ENCODE measurements at places on chromosomes 7 and 10.
A peak's percentile ranks its signal among the peaks of the same experiment; 100 is the strongest.

GRCh38 chr10:70571236-70571635 lies 31.3 kb downstream of the PRF1 start:
- DNase-seq = no peak

GRCh38 chr10:546971-547590 lies 142.4 kb downstream of the DIP2C start:
- no peak for DNase-seq

DNA sequence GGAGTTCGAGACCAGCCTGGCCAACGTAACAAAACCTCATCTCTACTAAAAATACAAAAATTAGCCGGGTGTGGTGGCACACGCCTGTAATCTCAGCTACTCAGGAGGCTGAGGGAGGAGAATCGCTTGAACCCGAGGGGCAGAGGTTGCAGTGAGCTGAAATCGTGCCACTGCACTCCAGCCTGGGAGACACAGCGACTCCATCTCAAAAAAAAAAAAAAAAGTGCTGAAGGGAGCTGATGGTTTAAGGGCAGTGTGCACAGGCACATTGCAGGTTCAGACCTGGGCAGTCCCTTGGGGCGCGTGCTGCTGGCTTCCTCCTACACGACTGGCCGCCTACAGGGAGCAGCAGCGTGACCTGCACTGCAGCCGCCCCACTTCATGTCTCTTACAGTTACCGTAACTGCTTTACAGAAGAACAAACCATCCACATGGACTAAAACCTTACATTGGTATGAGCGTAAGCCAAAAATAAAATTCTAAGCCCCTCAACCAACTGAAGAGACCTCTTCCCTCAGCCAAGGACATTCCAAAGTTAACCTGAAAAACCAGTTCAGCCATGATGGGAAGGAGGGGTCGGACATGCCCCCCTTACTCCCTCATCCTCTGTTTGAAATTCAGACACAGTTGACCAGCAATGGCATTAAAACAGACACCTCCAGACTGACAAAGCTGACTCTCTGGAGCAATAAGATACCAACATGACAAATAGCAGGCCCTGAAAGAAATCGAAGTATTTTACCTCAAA lies 262.2 kb downstream of the ZMYND11 start:
- no peak for DNase-seq

DNA sequence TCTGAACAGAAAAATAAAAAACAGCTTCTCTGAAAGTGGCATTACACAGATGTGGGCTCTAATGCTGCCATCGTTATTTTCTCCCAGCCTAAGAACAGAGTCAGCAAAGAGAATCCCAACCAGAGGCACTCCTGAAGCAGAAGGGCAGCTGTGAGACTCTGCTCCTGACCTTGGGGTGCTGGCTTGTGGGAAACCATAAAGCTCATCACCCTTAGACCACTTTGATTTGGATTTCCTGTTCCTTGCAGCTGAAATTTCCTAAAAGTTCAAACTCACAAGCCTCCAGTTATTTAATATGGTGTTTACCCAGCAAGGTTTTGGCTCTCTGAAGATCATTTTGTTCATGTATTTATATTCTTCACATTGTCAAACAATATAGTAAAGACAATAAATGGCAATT lies 814.8 kb downstream of the TNS3 start:
- no peak for DNase-seq

DNA sequence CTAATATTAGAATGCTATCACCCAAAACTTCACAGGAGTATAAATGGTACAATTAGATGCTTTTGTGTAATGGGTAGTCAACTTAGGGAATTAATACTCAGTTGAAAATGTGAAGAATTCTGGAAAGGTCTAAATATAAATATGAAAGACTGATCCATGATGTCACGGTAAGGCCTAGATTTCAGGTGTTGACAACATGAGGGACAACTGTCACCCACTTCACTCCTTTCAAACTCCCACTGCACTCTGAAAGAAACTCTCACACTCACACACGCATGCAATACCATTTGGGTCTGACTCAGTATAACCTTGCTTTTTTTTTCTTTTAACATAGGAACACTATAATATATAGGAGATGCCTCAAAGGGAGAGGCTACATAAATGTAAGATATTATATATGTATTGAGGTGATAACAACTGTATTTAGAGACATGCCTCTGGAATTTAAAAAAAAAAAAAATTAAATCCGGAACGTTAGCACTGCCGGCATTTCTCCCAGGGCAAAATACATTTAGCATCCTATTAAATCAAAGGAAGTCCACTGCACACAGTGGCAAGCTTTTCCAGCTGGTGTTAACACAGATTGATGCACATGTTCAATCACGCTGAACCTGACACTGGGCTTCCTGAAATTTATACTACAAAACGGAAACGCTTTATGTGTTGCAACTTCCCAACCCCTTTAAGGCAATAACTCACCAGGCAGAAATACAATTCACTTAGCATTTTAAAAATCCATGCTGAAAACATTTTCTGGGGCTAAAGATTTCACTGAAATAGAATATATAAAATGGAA lies 74.9 kb downstream of the RSU1 start:
- DNase-seq = no peak

DNA sequence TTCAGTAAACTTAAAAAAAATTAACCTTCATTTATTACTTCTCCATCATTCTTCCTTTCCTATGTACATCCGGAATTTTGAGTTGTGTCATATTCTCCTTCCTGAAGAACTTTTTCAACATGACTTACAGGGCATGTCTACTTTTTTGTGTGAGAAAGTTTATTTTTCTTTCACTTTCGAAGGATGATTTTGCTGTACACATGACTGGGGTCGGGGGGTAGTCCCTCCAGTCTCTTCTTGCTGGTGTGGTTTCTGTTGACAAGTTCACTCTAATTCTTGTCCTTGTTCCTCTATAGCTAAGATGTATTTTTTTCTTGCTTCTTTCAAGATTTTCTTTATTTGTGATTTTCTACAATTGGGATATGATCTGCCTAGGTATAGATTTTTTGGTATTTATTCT lies 55.8 kb downstream of the INPP5A start:
- DNase-seq = no peak

GRCh38 chr10:36504758-36505157 lies 620.6 kb upstream of the ANKRD30A start:
- DNase-seq = no peak

DNA sequence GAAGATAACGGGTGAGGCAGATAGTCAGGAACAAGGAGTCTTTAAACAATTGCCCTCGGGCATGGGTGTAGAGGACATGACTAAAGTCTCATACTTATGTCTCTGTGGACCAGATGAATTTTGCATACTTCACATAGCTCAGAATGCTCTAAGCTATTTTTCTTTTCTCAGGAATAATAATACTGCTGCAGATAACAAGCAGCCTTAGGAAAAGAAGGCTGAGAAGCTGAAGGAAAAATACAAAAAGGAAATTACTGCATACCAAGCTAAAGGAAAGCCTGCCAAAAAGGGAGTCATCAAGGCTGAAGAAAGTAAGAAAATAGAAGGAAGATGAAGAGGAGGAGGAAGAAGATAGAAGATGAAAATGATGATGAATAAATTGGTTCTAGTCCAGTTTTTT lies 13.4 kb upstream of the ERCC6 start:
- DNase-seq = no peak

DNA sequence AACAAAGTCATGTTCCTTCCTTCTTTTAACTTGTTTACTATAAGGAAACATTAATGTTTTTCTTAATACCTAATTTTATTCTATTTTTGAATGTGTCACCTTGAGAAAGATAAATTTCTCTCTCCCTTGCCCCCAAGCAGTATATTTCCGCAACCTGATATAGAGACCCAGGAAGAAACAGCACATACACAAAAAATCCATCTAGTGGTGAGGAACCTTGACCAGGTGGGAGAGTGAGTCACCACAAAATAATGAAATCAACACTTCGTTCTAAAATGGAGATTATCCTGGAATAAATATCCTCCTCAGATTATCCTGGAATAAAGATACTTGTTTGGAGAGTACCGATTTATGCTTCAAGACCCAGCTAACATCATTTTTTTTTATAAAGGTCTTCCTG lies 232.9 kb upstream of the PTN start:
- DNase-seq = no peak

DNA sequence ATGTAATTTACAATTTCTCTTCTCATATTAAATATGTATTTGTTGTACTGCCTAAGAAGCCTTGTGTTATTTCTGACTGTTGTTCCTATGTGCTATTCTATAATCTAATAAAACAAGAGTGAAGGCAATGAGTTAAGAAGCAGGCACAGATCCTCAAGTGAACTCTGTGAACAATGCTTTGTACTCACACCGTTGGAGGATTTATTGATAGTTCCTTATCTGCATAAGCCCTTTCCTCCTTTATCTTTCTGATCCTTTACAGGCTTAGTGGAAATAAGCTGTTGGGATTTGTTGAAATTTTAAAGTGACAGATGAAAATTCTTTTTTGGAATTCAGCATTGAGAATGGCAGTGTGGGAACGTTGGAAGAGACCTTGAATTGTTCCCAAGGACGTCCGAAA lies 329.6 kb upstream of the NPVF start:
- no peak for DNase-seq

DNA sequence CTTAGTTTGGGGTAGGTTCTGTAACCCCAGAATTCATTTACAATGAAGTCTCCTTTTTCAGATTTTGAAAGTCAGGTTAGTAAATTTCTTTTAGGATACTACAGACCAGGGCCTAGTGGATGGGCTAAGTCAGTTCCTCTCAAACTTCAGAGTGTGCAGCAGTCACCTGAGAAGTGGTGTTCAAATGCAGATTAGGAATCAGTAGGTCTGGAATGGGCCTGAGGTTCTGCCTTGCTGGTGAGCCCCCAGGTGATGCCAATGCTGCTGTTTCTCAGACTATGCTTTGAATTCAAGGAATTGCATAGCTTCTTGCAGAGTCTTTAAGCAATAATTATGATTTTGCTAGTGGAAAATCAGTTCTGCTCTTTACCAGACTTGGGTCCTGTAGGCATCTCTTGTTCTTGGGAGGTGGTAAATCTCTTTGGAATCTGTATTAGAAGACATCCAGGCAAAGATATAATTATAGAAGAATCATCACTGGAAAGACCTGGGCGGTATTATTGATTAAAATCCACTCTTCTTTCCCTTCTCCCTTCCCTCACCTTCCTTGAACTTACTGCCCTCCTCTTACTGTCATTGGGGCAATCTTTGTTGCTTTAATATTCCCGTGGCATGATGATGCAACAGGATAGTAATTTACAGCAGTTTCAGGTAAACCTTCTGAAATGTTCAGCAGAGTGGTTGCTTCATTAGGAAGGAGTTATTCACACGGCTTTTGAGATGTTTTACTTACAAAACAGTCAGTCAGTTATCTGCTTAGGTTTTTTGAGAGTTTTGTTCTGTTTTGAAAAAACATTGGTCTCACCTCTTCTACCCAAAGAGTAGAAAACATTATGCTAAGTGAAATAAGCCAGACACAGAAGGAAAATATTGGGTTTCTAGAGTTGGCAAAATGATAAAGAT lies 87.2 kb downstream of the NRF1 start:
- no peak for DNase-seq

DNA sequence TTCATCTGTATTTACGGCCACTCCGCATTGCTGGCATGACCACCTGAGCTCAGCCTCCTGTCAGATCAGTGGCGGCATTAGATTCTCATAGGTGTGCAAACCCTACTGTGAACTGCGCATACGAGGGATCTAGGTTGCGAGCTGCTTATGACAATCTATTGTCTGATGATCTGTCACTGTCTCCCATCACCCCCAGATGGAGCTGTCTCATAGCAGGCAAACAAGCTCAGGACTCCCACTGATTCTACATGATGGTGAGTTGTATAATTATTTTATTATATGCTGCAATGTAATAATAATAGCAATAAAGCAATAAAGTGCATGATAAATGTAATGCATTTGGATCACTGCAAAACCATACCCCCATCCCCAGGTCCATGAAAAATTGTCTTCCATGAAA lies 1172.9 kb upstream of the AUTS2 start:
- DNase-seq = no peak

- DNase-seq = no peak
Observed at GRCh38 chr10:80283119-80283518, 6.3 kb downstream of the MAT1A start.

DNA sequence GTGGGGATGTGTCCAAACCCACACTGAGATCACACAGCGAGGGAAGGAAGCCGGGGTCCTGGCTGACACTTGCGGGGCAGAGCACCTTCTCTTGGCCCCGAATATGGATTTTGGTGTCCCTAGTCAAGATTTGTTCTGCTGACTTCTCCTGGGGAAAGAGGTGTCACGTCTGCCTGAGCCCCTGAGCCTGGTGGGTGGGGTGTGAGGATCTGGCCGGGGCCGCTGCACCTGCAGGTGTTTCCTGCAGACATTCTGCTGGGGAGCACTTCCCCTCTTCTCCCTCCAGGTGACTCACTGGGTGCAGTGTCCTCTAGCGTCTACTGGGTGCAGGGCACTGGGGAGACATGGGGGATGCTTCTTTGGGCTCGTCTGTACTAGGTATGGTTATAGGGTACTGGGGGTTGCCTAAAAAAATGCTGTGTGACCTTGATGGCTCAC lies 99.2 kb downstream of the GRK5 start:
- peak; percentile 82 for DNase-seq

GRCh38 chr7:122416336-122416735 lies 111.8 kb upstream of the FEZF1 start:
- DNase-seq = no peak

GRCh38 chr7:41037691-41038090 lies 665.2 kb downstream of the INHBA start:
- DNase-seq = no peak

GRCh38 chr10:80457554-80458262 lies 3.6 kb downstream of the TSPAN14 start:
- DNase-seq = no peak

DNA sequence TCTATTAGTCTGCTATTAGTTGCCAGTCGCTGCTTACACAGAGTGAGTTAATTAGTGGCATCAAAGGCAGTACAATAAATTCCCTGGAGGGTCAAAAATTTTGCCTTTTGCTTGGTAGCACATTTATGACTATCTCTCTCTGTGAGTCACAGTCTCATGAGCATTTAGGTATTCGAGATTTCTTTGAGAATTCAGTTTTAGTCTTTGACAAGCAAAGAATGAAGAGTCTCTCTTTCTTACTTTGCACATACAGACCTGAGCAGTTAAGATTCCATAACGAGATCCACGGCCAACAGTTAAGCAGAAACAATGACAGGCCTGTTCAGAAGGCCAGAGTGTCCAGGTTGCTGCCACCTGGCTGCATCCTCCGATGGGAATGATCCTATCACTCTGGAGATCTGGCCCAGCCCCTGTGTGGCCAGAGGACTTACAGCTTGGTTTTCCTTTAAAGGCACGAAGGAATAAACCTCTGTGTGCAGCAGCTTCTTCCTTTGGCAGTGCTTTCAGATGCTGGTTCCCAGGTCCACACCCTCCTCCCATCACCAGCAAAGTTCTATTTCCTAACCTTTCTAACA lies 80.6 kb downstream of the GLI3 start:
- DNase-seq = no peak

DNA sequence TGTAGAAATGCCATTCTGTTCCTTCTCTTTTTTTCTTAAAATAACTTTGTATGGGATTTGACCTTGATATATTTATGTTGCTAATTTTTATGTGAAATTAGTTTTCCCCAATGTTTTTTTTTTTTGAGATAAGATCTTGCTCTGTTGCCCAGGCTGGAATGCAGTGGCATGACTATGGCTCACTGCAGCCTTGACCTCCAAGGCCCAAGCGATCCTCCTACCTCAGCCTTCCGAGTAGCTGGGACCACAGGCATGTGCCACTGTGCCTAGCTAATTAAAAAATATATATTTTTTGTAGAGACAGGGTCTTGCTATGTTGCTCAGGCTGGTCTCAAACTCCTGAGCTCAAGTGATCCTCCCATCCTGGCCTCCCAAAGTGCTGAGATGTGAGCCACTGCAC lies 16.0 kb downstream of the VPS26A start:
- no peak for DNase-seq

- DNase-seq = no peak
Observed at GRCh38 chr10:112360308-112361270, 13.3 kb upstream of the ACSL5 start.

GRCh38 chr10:44864051-44864450 lies 47.1 kb upstream of the TMEM72 start:
- DNase-seq = no peak
